CD14-positive monocyte (primary cell): ENCODE measurements at places on chromosomes 3 and 15.

- DNase-seq, result no peak
These were observed 185.1 kb upstream of the GALNT15 start for GRCh38 chr3:15989419-15989818.

- no peak for DNase-seq
These were observed 4.8 kb upstream of the ZMAT3 start for GRCh38 chr3:179076243-179077027.

- no peak for DNase-seq
These were observed 29.3 kb downstream of the PLA2G4D start for GRCh38 chr15:42065033-42065432.

DNA sequence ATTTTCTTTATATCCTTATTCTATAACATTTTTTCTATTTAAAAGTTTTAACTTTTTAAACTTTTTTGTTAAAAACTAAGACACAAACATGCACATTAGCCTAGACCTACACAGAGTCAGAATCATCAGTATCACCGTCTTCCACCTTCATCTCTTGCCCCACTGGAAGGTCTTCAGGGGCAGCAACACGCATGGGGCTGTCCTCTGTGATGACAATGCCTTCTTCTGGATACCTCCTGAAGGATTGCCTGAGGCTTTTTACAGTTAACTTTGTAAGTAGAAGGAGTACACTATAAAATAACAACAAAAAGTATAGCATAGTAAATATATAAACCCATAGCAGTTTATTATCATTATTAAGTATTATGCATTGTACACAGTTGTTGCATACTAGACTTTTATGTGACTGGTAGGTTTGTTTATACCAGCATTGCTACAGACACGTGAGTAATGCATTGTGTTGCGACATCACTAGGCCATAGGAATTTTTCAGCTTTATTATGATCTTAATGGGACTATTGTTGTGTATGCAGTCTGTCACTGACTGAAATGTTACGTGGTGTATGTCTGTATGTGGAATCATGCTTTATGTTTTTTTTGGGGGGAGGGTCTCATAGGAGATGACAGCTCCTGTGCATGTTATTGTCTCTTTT, 18.2 kb downstream of the ATP1B3 start:
- DNase-seq, result peak; percentile 82

DNA sequence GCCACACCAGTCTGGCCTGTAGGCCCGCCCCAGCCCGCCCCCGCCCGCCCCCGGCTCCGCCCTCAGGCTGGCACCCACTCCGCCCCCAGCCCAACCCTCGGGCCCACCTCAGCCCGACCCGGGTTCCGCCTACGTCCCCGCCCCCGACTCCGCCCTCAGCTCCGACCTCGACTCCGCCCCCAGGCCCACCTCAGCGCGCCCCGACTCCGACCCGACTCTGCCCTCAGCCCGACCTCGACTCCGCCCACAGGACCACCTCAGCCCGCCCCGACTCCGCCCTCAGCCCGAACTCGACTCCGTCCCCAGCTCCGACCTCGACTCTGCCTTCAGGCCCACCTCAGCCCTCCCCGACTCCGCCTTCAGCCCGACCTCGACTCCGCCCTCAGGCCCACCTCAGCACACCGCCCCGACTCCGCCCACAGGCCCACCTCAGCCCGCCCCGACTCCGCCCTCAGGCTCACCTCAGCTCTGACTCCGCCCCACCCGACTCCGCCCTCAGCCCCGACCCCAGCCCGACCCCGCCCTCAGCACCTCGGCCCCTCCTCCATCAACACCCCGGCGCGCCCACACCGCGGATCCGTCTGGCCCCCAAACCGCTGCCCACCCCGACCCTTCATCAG, at the start of gene RAB43:
Gene RAB43, minus strand, starts transcription at position 13 of the 620 bp plus-strand sequence. CDS start 315 bp downstream, outside the sequence.
- peak; percentile 54 for DNase-seq
